Activated CD8-positive, alpha-beta memory T cell treated with anti-CD3 and anti-CD28 coated beads, Interleukin-2, amount 10 ng/mL, durations not matched to agents 7 days and 5 days (primary cell): ENCODE measurements at places on chromosomes 7 and 10. TPM values are rescaled to one million over a fixed set of nuclear protein-coding genes. Genes with fewer than 3 reads are reported as not detected.

- peak; percentile 44 for DNase-seq
Measured at GRCh38 chr10:117830787-117831212, 215.9 kb downstream of the RAB11FIP2 start.

Gene OR2A12
- total RNA-seq = not detected

DNA sequence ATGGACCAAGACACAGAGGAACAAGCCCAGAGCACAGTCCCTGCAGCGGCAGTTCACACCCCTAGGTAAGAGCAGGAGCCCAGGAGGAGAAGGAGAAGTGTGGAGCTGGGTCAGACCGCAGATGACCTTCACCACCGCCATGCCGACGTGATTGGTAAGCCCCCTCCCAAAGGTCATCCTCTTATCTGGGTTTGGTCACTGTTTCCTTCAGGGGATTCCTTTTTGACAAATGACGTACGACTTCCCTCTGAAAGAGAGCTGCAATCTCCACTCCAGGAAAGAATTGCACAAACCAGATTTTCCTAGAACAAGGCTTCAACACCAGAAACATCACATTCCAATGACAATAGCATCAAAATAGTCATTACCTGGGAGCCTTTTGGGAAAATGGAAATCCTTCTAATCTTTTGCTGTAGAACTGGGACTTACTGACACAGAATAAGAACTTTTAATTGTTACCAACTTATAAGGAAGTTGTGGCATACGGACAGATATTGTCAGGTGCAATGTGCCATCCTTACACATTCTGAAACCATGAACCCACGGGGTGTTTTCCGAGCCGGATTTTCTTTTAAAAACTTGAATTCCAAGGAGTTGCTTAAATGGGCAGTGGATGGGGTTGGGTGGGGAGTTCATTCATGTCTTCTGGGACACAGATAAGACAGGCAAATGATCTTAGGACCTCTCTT, 20.8 kb upstream of the ADAM12 start:
- DNase-seq = no peak

DNA sequence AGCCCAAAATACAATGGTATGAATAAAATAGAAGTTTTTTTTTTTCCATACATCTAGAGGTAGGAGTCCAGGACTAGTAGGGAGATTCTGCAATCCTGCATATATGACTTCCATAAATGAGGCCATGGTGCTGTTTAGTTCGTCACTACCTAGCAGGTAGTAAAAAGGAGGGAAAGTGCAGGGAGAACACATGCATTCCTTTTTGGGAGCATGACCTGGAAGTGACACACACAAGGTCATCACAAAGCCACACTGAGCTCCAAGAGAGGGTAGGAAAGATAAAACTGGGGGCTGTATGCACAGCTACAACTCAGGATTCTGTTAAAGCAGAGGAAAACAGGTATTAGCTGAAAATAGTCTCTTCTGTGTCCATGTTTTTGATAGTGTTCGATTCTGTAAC, 2.2 kb downstream of the CROT start:
- DNase-seq = no peak

- DNase-seq = no peak
Measured at GRCh38 chr7:2243458-2243857, 1.4 kb downstream of the NUDT1 start.

Gene ERVW-1
- total RNA-seq = not detected

GRCh38 chr10:75379212-75379724, 22.3 kb downstream of the ZNF503 start:
- no peak for DNase-seq

DNA sequence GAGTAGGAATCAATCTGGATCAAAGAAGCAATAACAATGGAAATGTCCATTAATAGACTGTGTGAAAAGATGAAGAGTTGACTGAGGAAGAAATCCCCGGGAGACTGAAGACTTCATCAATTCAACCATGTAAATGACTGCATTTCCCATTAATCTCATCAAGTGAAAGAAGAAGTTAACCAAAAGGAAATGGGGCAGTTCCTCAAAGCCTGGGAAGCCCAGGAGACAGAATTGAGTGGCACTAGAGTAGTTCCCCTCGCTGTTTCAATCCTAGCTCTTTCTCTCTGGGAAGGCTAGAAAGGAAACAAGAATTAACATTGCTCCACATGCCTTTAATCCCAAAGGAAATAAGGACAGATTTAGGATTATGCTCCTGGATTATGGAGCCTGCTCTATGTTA, 4.8 kb upstream of the OR6V1 start:
- DNase-seq = no peak

- DNase-seq = no peak
Measured at GRCh38 chr7:149175150-149175549, 20.2 kb upstream of the ZNF282 start.

GRCh38 chr7:78019447-78020135, 221.0 kb downstream of the PHTF2 start:
- peak; percentile 72 for DNase-seq

DNA sequence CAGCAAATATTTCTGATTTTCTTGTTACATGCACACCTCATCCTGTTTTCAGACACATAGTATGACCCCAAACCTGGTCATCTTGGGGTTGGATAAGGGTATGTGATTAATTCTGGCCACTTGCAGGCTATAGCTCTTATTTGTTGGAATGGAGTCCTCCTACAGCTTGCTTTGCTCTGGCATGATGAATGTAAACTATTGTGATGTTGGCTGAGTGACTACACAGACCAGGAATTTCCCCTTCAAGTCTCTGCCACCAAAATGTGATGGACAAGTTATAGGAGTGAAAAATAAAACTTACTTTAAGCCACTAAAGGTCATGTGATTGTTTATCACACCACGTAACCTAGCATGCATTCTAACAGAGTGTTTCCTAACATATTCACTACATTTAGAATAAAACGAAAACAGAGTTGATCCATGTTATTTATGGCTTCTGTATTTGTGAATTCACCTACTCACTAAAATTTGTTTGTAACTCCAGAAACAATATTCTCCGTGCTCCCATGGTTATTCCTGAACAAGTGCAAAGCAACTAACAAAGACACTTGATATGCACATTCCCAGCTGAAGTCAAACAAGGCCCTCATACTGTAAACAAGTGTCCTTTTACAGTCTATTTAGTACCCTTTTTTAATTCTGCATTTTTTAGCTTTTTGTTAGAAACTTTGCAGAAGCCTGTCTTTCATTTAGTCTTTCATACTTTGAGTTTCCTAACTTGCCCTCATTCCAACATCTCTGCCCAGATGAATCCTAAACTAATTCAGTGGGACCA, 599.2 kb upstream of the PCDH15 start:
- DNase-seq = no peak

- no peak for DNase-seq
Measured at GRCh38 chr7:8511855-8512254, 78.4 kb downstream of the NXPH1 start.

- DNase-seq = no peak
Measured at GRCh38 chr10:89502549-89502948, 32.8 kb downstream of the SLC16A12 start.

Gene OR9A2
- total RNA-seq = not detected

Gene RGR
- total RNA-seq = not detected

GRCh38 chr10:70500368-70500767, 21.8 kb downstream of the PALD1 start:
- DNase-seq = no peak

DNA sequence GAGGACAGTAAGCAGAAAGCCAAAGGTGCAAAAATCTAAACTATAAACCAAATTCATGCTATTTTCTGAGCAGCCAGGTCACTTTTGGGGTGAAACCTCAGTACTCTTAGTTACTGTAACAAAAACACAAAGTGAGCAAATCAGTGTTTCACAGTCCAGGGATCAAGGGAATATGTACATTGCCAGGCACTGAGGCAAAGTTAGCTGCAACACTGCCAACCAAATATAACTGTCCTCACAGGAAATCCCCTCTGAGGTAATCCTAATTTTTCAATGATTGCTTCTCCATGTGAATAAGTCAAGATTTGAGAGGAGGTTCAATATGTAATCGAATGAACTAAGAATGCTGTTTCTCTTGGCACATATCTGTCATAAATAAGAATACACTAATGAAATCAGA, 229.7 kb downstream of the TSPAN12 start:
- DNase-seq = no peak

DNA sequence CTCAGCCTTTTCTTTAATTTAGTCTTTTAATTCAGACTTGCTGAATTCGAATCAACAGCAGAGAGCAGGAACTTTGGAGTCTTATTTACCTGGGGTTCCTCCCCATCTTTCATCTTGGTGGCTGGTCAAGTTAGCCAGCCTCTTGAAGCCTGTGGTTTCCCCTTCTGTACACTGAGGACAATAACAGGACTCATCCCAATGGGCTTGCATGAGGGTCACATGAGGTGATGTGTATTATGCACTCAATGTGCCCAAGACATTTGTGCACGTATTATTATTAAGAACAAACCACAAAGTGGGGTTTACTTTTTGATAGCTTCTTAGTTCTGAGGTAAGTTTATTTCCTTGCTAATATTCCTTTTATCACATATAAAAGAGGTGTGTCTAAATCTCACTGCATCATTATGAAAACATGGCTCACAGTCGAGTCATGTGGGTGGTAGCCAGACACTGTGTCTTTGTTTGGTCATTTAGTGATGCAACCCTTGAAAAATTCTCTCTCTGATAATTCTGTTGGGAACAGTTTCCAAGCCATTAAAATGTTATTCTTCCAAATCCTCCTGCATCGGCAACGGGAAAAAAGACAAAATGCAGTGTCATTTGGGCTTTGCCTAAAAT, 86.5 kb upstream of the GRB10 start:
- DNase-seq = no peak

DNA sequence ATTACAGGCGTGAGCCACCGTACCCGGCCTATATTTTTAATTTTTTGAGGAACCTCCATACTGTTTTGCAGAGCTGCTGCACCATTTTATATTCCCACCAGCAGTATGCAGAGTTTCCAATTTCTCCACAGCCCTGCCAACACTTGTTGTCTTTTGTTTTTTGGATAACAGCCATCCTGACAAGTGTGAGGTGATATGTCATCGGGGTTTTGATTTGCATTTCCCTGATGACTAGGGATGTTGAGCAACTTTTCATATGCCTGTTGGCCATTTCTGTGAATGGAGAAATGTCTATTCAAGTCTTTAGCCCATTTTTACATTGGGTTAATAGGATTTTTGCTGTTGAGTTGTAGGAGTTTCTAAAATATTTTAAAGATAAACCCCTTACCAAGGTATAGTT, 22.2 kb downstream of the ENTPD7 start:
- no peak for DNase-seq

DNA sequence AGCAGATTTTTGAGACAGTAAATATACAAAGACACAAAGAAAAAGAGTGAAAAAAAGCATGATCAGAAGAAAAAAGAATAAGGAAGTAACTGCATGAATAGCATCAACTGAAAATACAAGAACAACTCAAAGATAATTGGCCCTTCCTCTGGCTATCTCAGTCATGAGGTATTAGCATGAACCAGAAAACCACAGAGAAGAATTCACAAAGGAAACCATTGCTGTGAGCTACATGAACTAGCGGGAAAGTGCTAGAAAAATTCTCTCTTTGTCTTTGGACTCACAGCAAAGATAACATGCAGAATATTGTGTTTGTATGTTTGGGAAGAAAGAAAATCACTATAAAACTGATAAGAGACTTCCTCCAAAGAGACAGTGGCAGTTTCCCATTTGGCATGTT, 82.9 kb downstream of the SORCS1 start:
- no peak for DNase-seq

Gene LBX1
- total RNA-seq = not detected

GRCh38 chr7:18177815-18178660, 150.4 kb upstream of the PRPS1L1 start:
- DNase-seq = no peak

GRCh38 chr10:87816163-87816897, 1.7 kb downstream of the ATAD1 start:
- no peak for DNase-seq

DNA sequence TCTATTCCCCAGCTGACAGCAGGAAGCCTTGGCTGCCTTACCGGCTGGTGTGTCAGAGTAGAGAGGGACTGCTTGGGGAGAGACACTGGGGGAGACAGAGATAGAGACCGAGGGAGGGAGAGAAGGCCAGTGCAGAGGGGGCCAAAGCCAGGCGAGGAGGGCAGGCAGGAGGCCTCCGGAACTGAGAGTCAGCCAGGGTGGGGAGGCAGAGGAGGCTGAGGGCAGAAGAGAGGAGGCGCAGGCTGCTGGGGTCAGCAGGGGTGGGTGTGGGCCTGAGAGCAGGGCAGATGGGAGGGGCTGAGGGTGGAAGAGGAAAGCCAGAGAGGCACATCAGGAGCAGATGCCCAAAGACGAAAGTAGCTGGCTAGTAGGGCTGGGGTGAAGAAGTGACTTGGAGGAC, 57.2 kb upstream of the PAX2 start:
- DNase-seq = no peak

Gene TRIM8
- 86.9 TPM for total RNA-seq

Gene PANK1
- 6.2 TPM for total RNA-seq

Gene CYP2C9
- total RNA-seq = not detected

Gene HABP2
- not detected for total RNA-seq

GRCh38 chr7:142280263-142280662, 22.4 kb upstream of the PRSS58 start:
- no peak for DNase-seq

GRCh38 chr10:49360271-49361177, 35.4 kb downstream of the DRGX start:
- DNase-seq = peak; percentile 30

DNA sequence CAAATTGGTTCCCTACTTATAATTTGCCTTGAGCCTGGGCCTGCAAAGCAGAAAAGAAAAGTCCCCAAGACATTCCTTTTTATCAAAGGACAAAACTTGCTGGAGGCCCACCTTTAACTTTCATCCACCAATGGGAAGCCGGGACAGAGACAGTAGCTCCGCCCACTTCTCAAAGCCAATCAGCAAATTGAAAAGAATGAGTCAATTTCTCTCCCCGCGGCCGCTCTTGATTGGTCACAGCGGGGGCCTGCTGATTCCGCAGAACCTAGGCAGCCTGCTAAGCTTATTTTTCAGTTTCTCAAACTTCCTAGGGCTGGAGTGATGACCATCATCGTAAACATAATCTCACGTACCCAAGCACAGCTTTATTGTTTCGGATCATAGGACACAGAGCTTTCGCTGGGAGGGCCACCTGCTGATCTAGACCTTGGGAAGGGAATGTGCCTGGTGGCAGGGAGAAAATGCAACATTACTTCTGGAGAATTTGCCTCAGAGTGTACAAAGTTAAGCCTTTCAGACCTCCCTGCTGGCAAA, at the start of gene SLC13A4:
SLC13A4 (minus strand) TSS at position 51 of the 534 bp plus-strand sequence. CDS start 690 bp downstream, outside the sequence.
- DNase-seq = no peak
